ENCODE measurements at places on chromosomes 4 and X.
A peak's percentile ranks its signal among the peaks of the same experiment; 100 is the strongest.

DNA sequence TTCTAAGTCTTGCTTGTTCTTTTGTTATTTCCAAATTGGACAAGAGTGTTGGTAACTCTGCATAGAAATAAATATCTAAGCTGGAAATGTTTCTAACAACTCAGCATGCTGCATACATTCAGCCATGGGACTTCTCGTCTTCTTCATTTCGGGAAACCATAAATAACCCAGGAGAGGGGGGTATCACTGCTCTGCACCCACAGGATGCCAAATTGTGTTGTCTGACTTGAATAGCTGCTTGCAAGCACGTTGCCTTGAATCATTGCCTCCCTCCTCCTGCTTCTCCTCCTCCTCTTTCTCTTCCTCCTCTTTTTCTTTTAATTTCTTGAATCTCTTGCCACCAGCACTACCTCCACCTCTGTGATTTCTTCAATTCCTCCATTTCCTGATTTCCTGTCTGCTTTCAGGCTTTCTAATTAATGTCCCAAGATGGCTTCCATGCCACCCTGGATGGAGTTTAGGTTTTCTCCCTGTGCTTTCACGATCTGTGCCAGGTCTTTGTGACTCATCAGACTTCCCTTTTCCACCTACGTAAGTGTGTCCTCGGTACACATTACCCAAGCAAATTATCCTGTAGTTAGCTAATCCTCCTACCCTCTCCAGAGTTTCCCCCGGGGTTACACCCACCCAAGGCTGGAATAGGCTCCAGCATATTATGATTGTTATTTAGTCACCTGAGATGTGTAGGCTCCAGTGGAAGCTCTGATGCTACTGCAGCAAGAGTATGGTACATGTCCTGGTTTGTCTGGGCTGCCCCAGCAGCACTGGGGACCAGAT is 122.6 kb upstream of the VCX3B start:
- peak; percentile 16 for DNase-seq

DNA sequence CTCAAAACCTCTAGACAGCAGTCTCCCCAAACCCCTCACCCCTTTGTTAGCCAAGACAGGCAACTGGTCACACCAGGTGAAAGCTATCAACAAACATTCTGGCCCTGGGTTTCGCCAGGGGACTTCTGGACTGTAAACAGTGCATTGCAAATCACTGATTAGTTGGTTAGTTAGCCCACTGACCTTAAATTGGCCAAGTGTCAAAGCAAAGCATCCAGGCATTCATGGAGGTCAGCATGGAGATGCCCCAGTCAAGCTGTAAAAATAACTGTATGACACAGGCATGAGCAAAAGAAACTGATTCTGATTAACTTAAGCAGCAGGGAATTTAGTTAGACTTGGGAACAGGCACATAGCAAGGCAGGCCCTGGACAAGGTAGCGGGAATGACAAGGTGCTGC is 156.0 kb upstream of the TTC29 start:
- DNase-seq: no peak

DNA sequence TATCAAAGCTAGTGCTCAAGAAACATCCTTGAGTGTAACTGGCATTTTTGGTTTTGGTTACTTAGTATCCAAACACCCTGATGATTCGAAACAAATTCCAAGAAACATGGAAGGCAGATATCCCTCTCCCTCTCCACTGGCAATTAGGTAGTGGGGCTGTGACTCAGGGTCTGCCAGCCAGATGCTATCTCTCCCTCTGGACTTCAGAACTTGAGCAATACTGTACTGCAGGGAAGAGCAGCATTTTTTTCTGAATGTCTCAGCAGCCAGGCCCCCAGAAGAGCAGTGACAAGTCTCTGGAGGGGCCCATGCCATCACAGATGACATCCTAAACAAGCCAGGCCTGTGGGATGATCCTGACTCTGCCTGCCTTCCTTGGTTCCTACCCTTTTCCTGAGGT is 37.3 kb upstream of the BCORL1 start:
- DNase-seq: no peak

DNA sequence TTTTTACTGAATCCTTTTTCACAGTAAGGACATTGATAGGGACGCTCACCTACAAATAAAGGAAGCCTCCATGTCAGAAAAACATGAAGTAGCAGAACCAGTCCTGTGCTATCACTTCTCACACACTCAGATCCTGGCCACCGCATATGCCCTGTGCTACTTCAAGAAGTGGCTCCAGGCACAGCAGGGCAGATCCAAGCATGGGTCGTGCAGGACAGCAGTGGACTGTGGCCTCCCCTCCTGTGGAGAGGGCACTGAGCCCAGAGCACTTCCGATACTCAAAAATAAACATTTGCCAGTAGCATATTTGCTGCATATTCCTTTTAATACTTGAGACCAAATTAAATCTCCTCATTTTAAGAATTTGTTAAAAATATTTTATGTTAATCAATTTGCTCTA is 167.9 kb downstream of the PRDM5 start:
- no peak for DNase-seq

GRCh38 chr4:100391863-100392262 is 126.0 kb downstream of the EMCN start:
- DNase-seq: no peak

DNA sequence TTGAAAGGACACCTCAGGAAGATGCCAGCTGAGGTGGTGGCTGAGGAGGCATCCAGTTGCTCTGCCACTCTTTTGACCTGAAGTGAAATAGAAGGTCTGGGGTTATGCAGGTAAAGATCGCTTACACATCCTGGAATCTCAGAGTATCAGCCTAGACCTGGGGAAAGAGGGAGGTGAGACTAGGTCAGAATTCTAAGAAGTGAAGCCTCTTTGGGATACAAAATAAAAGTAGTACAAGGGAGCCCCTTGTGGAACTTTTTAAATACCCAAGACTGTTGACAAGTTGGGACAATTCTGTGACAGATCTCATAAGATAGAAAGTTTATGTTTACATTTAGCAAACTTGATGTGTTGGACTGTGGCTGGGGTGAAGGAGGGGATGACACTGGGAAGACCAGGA is 263.1 kb downstream of the SPRY1 start:
- no peak for DNase-seq

GRCh38 chr4:77025643-77026321 is 50.0 kb downstream of the CCNI start:
- no peak for DNase-seq

- DNase-seq: no peak
Measured at GRCh38 chrX:100609591-100609990, 24.9 kb downstream of the TNMD start.

- DNase-seq: no peak
Measured at GRCh38 chrX:23764188-23764984, 18.6 kb upstream of the SAT1 start.

GRCh38 chr4:15006416-15007024 is 4.2 kb downstream of the CPEB2 start:
- DNase-seq: no peak

GRCh38 chrX:133191739-133192039 is 26.5 kb downstream of the TFDP3 start:
- DNase-seq: no peak

GRCh38 chr4:78734441-78735162 is 41.5 kb upstream of the BMP2K start:
- DNase-seq: no peak

- DNase-seq: no peak
Measured at GRCh38 chrX:23952391-23952790, 44.6 kb downstream of the CXorf58 start.

DNA sequence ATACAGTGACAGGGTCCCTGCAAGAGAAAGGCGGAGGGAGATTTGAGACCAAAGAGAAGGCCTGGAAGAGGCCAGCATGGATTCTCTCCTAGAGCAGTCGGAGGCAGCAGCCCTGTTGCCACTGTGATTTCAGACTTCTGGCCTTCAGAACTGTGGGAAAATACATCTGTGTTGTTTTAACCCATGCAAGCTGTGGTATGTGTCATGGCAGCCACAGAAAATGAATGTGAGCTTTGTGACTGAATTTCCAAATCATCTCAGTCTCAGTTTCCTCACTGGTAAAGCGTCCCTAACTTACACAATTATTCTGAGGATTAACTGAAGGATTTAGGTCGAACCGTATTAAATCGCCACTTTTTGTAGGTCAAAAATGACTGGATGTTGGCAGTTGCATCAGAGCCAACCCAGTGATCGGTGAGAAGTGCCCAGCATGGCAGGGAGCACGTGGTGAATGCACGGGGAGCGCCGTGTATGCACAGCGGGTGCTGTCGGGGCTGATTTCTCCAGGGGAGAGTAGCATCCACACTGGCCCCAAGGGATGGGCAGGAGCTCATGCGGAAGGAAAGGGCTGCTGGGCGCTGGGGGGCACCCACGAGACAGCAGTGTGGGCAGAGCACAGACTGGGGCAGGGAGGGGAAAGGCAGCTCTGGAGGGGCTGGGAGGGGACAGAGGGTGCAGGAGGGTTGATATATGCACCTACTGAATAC is 23.8 kb upstream of the NSG1 start:
- no peak for DNase-seq

DNA sequence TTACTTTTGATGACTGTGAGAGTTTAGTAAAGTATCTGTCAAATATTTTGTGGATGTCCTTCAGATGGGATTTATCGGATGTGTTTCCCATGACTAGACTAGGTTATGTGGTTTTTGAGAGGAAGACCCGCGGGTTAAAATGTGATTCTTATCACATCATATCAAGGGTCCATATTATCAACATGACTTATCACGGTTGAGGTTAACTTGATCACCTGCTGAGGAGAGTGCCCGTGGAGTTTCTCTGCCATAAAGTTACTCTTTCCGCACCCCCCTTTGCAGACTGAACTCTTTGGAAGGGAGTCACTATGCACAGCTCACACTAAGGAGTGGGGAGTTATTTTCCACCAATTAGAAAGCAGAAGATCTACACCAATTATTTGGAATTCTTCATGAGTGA is 38.7 kb downstream of the GLRB start:
- no peak for DNase-seq

GRCh38 chr4:7029212-7029611 is 14.0 kb upstream of the TADA2B start:
- DNase-seq: no peak

GRCh38 chr4:41077628-41078027 is 136.7 kb downstream of the APBB2 start:
- DNase-seq: peak; percentile 28

GRCh38 chr4:38803833-38804653 is 548 bp downstream of the TLR1 start:
- peak; percentile 66 for DNase-seq

GRCh38 chrX:48509619-48510018 is 827 bp downstream of the PORCN start:
- DNase-seq: no peak

DNA sequence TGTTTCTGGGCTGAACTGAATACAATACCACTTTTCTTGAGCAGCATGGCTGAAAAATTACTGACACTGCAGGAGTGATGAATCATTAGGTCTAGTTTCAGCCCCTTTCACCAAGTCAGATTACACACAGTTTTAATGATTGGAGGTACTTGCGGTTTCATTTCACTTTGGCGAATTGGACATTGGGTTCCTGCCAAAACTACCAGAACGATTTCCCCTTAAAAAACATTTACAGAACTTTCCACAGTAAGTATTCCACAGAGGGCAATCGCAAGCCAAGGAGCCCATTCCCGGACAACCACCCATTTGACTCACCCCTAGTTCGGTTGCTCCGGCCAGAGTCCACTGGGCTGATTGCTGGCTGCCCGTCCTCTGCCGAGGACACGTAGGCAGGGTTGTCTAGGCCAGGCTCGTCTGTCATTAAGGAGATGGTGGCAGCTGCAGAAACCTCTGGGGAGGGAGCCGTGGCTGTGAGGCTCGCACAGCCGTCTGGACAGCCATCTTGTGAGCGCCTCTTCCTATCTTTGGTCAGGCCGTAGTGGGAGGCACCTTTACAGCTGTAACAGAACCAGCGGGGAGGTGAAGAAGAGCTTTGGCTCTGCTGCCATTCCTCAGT is 83.5 kb downstream of the LNX1 start:
- peak; percentile 76 for DNase-seq

DNA sequence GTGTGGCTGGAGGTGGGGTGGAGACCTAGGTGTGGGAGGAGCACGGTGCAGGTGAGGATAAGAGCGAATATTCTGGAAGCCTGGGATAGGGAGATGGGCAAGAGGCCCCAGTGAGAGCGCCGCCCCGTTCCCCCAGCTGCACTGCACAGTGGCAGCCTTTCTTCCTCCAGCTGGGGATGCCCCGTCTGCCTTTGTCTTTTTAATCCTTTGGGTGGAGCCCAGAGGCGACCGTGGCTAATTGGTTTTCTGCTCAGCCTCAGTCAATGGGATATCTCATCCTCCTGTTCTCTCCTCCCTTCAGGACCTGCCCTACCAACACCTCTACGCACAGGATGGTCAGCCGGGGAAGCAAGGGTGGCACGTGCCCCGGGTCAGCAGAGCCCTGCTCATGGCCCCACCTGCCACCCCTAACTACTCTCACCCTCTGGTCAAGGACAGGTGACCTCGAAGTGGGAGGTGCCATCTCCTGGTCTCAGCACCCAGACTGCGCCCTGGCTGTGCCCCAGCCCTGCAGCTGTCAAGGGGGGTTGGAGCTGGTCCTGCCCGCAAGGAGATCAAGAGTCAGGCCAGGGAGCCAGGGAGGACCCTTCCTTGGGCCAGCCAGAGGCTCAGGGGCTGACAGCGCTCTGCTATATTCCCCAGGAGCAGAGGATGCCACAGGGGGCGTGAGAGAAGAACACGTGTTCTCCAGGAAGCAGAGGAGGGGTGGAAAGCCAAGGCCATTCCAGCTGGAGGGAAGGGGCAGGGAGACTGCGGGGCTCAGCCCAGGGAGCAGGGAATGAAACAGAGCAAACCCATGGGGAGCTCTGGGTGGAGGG is 64.0 kb downstream of the ADRA2C start:
- peak; percentile 78 for DNase-seq

GRCh38 chrX:110743679-110744340 is 51.8 kb downstream of the CHRDL1 start:
- peak; percentile 13 for DNase-seq

- DNase-seq: peak; percentile 83
Measured at GRCh38 chrX:101485212-101485949, at the start of gene ARMCX4. TSS of gene ARMCX4 (plus strand) at chrX:101485456. CDS start at chrX:101488590, 3,134 bp downstream.

DNA sequence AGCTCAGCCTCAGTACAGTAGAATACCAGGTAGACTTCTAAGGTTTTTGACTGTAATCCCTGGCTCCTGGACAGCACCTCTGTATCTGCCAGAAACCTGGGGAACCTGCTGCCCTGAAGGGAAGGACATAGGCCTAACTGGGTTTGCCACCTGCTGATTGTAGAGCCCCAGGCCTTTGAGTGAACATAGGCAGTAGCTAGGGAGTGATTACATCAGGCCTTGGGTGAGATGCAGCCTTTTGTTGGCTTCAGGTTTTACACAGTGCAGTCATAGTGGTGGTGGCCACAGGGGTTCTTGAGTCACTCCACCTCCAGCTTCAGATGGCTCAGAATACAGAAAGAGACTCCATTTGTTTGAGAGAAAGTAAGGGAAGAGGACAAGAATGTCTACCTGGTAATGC is 19.3 kb downstream of the IQCM start:
- DNase-seq: no peak

- no peak for DNase-seq
Measured at GRCh38 chrX:101357166-101357795, 8.7 kb upstream of the TIMM8A start.

DNA sequence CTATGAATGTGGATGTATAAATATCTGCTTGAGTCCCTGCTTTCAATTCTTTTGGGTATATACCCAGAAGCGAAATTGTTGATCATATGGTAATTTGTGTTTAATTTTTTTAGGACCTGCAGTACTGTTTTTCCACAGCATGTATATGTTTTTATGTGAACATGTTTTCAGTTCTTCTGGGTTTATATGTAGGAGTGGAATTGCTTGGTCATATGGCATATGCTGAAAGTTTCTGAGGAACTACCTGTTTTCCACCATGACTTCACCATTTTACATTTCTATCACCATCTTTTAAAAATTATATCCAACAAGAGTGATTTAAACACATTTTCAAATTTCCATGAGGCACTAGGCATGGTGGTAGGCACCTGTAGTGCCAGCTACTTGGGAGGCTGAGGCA is 8.2 kb downstream of the PPAT start:
- DNase-seq: no peak

GRCh38 chr4:100076753-100077152 is 113.5 kb downstream of the DDIT4L start:
- DNase-seq: no peak
